ENCODE measurements at places on chromosomes 3 and 15.

- no peak for DNase-seq
Observed at GRCh38 chr15:83973816-83974215, 261.8 kb upstream of the GOLGA6L4 start.

DNA sequence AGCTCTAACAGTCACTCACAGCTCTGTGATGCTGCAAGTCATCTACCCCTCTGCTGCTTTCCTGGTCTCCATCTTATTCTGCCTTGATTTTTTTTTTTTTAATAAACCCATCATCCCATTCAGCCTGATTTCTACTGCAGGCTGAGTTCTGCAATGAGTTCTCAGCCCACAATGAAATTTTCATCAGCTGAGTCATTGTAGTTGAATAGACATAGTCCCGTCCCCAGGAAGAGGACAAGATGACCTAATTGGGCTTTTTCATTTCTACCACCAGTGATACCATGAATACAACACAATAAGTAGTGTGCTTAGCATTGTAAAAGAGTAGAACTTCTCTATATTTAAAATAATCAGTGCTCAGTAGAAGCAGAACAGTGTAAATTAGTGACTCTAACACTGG lies 59.3 kb downstream of the C3orf85 start:
- no peak for DNase-seq

- DNase-seq = no peak
Observed at GRCh38 chr3:55813268-55814097, 326.4 kb upstream of the WNT5A start.

- no peak for DNase-seq
Observed at GRCh38 chr3:52479877-52480575, 15.1 kb upstream of the STAB1 start.

GRCh38 chr15:98151096-98151495 lies 190.6 kb downstream of the ARRDC4 start:
- DNase-seq = no peak

- no peak for DNase-seq
Observed at GRCh38 chr3:45534632-45535031, 59.9 kb upstream of the LIMD1 start.

DNA sequence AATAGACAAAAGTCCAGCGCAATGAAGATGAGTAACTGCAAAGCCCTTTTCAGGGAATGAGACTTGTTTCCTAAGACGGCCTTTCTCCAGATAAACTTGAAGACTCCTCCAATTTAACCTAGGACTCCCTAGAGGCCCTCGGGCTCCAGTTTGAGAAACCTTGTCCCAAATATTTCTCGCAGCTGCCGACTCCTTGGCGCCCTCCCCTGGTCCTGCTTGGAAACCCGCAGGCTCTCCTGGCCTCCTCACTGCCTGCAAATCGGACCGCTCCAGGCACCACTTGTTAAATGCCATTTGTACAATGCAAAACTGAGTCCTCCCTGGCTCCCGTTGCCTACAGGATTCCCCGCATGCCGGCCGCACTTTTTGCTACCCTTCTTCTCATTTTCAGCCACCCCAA lies 36.8 kb downstream of the MUC4 start:
- DNase-seq = no peak

GRCh38 chr15:91061997-91062396 lies 38.1 kb upstream of the SV2B start:
- DNase-seq = no peak

- DNase-seq = no peak
Observed at GRCh38 chr15:68186671-68187397, 18.3 kb downstream of the CALML4 start.

Data from stimulated activated CD4-positive, alpha-beta T cell treated with anti-CD3 and anti-CD28 coated beads, Interleukin-15, amount 100 ng/mL, for 1 hour (primary cell).